GM23338 (cell line): ENCODE measurements at places on chromosomes 5 and 9. TPM values are rescaled to one million over a fixed set of nuclear protein-coding genes. Genes with fewer than 3 reads are reported as not detected.

DNA sequence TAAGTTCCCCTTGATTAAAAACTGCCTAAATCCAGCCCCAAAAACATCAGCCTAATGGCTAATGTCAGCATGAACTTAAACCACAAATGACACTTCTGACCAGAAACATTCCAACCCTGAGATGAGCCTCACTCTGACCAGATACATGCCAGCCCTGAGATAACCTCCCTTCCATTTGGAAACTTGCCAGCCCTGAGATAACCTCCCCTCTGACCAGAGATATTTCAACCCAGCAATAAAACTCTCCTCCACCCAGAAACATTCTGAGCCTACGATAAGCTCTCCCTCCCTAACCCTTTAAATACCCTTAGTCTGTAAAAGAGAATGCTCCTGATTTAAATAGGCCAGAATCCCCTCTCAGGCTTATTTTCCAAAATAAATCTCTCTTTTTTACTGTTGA, 1035.7 kb upstream of the NUDT12 start:
- no peaks in the 10 kb centered on the region for H3K27me3 ChIP-seq
- H3K36me3 ChIP-seq, result 0 out of 2 replicates have a peak, but pooled peaks cover 4% of the 10 kb centered on the region
- H3K27ac ChIP-seq, result no peak overlapping the region
- no peak overlapping the region for H3K4me3 ChIP-seq
- no peaks in the 10 kb centered on the region for H3K4me1 ChIP-seq

GRCh38 chr5:171898386-171898785, 108.1 kb downstream of the FBXW11 start:
- peaks cover 5% of the 10 kb centered on the region; the same call in 1 of the 2 replicates for H3K4me1 ChIP-seq
- 0 out of 2 replicates have a peak overlapping the region, but pooled peaks have one; percentile 20 for H3K27ac ChIP-seq
- no peak for DNase-seq
- H3K4me3 ChIP-seq, result no peak overlapping the region
- H3K27me3 ChIP-seq, result no peaks in the 10 kb centered on the region

- H3K4me1 ChIP-seq, result no peaks in the 10 kb centered on the region
- no peak overlapping the region for H3K27ac ChIP-seq
- no peaks in the 10 kb centered on the region for H3K27me3 ChIP-seq
- no peaks in the 10 kb centered on the region for H3K36me3 ChIP-seq
- no peak overlapping the region for H3K4me3 ChIP-seq
Observed at GRCh38 chr5:144469106-144469505, 298.4 kb downstream of the KCTD16 start.

DNA sequence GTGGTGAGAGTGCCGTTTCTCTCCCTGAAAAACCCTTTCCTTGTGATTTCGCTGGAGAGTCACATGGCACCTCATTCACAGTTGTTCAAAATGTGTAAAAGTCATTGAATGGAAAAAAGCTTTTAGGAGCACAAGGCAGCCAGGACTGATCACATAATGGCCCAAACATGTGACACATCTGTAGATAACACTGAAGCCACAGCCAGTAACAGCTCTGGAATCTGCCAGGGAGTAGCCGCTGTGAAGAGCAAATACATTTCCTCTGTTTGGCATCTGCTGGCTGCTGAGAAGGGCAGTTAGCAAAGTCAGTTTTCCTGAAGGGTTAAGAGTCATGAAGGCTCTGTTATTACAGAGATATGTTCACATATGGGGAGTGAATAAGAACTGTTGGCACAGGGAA, 271.8 kb downstream of the NNT start:
- H3K4me3 ChIP-seq, result no peak overlapping the region
- H3K4me1 ChIP-seq, result no peaks in the 10 kb centered on the region
- DNase-seq, result no peak
- H3K36me3 ChIP-seq, result no peaks in the 10 kb centered on the region

DNA sequence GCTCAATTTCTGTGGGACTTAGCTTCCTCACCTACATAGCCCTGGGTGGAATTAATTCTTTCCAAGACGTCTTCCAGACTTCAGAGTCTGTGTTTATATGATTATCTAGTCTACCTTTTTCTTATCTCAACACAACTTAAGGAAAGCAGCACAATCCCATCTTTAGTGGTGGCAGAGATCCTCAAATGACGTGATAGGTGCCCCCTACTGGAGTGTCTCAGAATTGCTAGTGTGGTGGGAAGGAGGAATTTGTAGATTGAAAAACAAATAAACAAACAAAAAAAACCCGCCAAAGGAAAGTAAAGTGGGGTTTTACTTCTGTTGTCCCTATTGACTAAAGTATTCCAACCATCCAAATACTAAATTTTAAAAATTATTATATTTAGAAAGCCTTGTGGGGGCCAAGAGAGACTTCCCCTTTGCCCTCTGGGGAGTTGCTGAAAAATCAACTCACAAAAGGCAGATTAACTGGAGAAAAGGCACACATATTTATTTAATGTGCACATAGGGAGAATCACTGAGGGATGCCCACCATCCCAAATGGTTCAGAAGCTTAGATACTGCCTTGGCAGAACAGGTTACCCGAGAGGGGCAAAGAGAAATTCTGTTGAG, 283.3 kb downstream of the TMEM167A start:
- peak; percentile 78 for DNase-seq
- H3K4me3 ChIP-seq, result no peak overlapping the region
- no peaks in the 10 kb centered on the region for H3K36me3 ChIP-seq
- H3K27me3 ChIP-seq, result no peaks in the 10 kb centered on the region
- H3K4me1 ChIP-seq, result peaks cover 23% of the 10 kb centered on the region

DNA sequence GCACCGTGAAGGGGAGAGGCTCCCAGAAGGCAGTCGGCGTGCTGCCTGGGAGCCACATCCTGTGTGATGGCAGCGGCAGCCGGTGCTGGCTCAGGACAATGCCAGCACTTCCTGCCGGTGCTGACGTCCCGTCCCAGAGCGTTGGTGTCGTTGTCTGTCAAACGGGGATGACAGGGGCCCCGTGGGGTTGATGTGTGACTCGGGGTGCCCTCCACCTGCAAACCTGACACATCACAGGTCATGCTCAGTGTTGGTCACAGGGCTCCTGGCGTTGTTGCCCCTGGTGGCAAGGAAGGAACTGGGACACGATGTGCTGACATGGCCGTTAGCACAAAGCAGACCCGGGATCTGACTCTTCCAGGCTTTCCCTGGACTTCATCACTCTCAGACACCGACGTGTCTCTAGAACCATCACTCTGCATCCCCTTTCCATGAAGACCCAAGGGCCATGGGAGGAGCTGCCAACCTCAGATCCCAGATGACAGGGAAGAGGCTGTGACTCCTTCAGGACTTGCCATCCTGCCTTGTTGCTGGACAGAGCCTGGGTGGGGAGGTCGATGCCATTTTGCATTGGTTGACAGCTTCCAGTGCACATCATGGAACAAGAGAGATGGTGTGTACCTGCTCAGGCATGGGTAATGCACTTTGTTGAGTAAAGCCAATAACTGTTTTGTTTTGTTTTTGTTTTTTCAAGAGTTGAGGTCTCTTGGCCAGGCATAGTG, 21.5 kb downstream of the PLPP7 start:
- no peaks in the 10 kb centered on the region for H3K4me1 ChIP-seq
- H3K4me3 ChIP-seq, result no peak overlapping the region
- no peaks in the 10 kb centered on the region for H3K27me3 ChIP-seq
- H3K36me3 ChIP-seq, result no peaks in the 10 kb centered on the region
- no peak overlapping the region for H3K27ac ChIP-seq

- H3K4me3 ChIP-seq, result peak overlapping the region; percentile 34; the same call in 1 of the 2 replicates
- H3K27ac ChIP-seq, result no peak overlapping the region
- H3K36me3 ChIP-seq, result no peaks in the 10 kb centered on the region
Observed at GRCh38 chr5:41219658-41220269, 6.4 kb upstream of the C6 start.

DNA sequence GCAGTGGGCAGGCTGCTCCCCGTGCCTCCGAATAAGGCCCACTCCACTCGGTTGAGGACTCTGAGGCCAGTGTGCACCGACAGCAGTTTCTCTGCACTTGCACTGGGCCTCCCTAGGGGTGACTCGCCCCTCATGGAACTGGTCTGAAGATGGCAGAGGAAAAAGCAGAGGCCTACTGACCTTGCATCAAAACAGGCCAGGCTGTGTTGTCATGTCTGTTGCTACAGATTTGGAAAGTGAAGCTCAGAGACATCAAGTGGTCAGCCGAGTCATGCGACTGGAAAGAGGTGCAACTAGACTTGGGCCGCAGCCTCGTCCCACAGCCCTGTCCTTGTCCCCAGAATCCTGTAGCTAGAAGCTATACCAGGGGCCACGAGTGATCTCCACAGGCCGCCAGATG, 78.3 kb downstream of the DCP2 start:
- no peaks in the 10 kb centered on the region for H3K4me1 ChIP-seq
- H3K27ac ChIP-seq, result no peak overlapping the region
- no peaks in the 10 kb centered on the region for H3K36me3 ChIP-seq
- no peak overlapping the region for H3K4me3 ChIP-seq

The CCIN gene
- 0.14 TPM in 1 of 2 replicates, not detected in the other for total RNA-seq

The WDR31 gene
- total RNA-seq, result 0.47 and 0.63 TPM in 2 replicates

The SLC6A19 gene
- total RNA-seq, result not detected in 2 replicates

The FABP6 gene
- total RNA-seq, result 1.7 and 2.2 TPM in 2 replicates
